ENCODE measurements at places on chromosomes 12 and 14. TPM values are rescaled to one million over a fixed set of nuclear protein-coding genes. Genes with fewer than 3 reads are reported as not detected.

Gene FAM181A
- total RNA-seq: not detected

Gene ITGB7
- 1.2 TPM for total RNA-seq

Gene GLI1
- 0.71 TPM for total RNA-seq

Gene LRFN5
- total RNA-seq: 11.9 TPM

Gene MANSC4
- total RNA-seq: not detected

Gene OR2AP1
- total RNA-seq: not detected

Gene ATG101
- total RNA-seq: 36.4 TPM

Gene SMAGP
- 1.9 TPM for total RNA-seq

Gene WIF1
- not detected for total RNA-seq

Gene SPIC
- not detected for total RNA-seq

Gene MNAT1
- 39.6 TPM for total RNA-seq

Gene VRTN
- not detected for total RNA-seq

Gene ZNF740
- total RNA-seq: 15.1 TPM

Gene SCN8A
- 0.41 TPM for total RNA-seq

Gene C1S
- 420 TPM for total RNA-seq

Gene RNASE3
- total RNA-seq: not detected

Gene TAS2R9
- total RNA-seq: not detected

Gene ISCU
- 294 TPM for total RNA-seq

Gene SMOC1
- total RNA-seq: 1.3 TPM

Gene KLRC4
- 0.54 TPM for total RNA-seq

Gene ANKRD33
- total RNA-seq: not detected

Gene SLC25A47
- total RNA-seq: not detected

Gene CLBA1
- 3.3 TPM for total RNA-seq

Gene CALCOCO1
- total RNA-seq: 232 TPM

Gene CFAP73
- not detected for total RNA-seq

Gene TAS2R50
- total RNA-seq: 1.8 TPM

Gene HOXC12
- total RNA-seq: not detected

Gene CCER1
- not detected for total RNA-seq

Gene DLGAP5
- 0.71 TPM for total RNA-seq

Gene INHBC
- total RNA-seq: not detected

Gene BDKRB1
- total RNA-seq: 1.1 TPM

Gene CPNE8
- total RNA-seq: 11.9 TPM

Gene ITPK1
- total RNA-seq: 39.8 TPM

Gene FOXJ2
- total RNA-seq: 16.6 TPM

Gene CMA1
- 1.2 TPM for total RNA-seq

Gene TXNRD1
- total RNA-seq: 138 TPM

Gene GARIN6
- total RNA-seq: not detected

Gene MYH7
- not detected for total RNA-seq

Gene SLC10A1
- not detected for total RNA-seq

Gene KLHL33
- 1.4 TPM for total RNA-seq

Gene ERC1
- total RNA-seq: 43.5 TPM

Gene MSRB3
- 222 TPM for total RNA-seq

Gene PTPRB
- 15.8 TPM for total RNA-seq

Gene APOF
- not detected for total RNA-seq

Gene KNTC1
- total RNA-seq: 10.3 TPM

Gene PRB3
- not detected for total RNA-seq

Gene TUBA1A
- 677 TPM for total RNA-seq

Gene DDHD1
- 19.7 TPM for total RNA-seq

Gene RASAL1
- not detected for total RNA-seq

Gene PRB2
- not detected for total RNA-seq

Gene SLC17A8
- total RNA-seq: not detected

Gene IFI27L2
- total RNA-seq: 110 TPM

Gene TUNAR
- not detected for total RNA-seq

Gene VIPAS39
- 22.5 TPM for total RNA-seq

Gene PTGDR
- not detected for total RNA-seq

Gene KRT7
- total RNA-seq: 3.2 TPM

Gene FGF6
- total RNA-seq: not detected

Gene HOXC4
- total RNA-seq: 0.66 TPM

Gene SOX5
- 13.6 TPM for total RNA-seq

Data from sigmoid colon (tissue), 7 donors.